ENCODE measurements at places on chromosomes 4 and X. TPM values are rescaled to one million over a fixed set of nuclear protein-coding genes. Genes with fewer than 3 reads are reported as not detected.
A peak's percentile ranks its signal among the peaks of the same experiment; 100 is the strongest.

Gene CLGN
- polyA plus RNA-seq = 28.2 TPM

Gene MAP3K15
- polyA plus RNA-seq = 0.21 TPM

Gene CSAG3
- polyA plus RNA-seq = not detected

DNA sequence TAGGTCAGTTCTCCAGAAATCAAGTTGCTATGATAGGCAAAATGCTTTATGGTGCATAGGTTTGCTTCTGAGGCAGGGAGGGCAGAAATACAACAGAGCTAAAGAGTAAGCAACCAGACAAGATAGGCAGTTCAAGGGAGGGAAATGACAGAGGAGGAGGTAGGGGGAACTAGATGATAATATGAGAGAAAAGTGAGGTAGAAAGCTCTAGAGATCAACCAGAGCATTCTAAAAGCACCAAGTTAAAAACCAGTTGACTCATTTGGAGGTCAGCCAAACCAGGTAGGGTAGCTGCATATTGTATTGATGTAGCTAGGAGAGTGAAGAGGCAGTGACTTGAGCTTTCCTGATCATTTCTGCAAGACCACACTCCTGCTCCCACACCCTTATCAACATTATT is 49.0 kb upstream of the SLC16A2 start:
- no peak for DNase-seq

DNA sequence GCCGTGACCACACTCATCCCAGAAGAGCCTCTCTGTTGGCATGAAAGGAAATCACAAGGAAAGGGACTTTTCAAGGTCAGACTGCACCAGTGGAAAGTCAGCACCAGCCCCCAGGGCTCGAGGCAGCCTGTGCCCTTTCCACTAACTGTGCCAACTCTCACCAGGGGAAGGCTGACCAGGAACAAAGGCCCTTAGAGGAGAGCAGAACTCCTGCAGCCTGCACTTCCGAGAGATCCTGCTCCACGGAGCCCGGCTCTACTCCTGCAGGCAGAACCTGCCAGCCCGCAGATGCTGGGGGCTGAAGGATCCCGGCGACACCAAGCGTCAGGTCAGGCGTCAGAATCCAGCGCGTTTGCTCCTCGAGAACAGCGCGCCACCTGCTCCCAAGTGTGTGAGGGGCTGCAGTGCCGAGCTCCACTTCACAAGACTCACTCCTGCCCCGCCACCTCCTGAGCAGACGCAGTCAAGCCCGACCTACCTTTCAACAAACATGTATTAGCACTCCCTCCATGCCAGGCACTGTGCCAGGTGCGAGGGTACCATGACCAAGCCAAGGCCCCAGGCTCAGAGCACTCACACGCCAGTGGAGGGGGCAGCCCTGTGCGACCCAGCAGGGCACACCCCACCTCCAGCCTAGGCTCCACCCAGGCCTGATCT is 13.6 kb upstream of the HELT start:
- DNase-seq = no peak

DNA sequence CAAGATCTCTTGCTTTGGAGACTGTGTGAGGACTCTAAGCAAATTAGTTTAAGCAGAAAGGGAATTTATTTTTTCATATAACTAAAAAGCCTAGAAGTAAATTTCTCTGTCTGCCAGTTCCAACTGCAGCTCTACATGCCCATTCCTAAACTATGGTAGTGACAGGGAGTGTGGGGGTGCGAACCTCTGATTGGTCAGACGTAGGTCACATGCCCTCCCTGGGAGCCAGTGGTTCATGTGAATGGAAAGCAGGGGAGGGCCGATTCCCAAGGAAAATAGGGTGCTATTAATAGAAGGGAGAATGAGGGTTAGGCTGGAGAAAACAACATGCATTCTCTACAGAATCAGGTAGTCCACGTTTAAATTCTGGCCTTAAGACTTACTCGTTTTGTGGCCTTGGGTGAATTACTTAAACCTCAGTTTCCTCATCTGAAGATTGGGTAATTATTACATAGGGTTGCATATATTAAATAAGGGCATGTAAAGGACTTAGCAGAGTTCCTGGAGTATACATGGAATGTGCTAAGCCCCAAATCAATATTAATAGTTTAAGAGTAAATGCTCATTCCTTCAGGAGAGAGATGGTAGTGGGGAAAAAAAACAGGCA is 7.2 kb downstream of the RAB33B start:
- DNase-seq = no peak

- DNase-seq = no peak
These were observed 768 bp downstream of the CLCN4 start for GRCh38 chrX:10157543-10157942.

DNA sequence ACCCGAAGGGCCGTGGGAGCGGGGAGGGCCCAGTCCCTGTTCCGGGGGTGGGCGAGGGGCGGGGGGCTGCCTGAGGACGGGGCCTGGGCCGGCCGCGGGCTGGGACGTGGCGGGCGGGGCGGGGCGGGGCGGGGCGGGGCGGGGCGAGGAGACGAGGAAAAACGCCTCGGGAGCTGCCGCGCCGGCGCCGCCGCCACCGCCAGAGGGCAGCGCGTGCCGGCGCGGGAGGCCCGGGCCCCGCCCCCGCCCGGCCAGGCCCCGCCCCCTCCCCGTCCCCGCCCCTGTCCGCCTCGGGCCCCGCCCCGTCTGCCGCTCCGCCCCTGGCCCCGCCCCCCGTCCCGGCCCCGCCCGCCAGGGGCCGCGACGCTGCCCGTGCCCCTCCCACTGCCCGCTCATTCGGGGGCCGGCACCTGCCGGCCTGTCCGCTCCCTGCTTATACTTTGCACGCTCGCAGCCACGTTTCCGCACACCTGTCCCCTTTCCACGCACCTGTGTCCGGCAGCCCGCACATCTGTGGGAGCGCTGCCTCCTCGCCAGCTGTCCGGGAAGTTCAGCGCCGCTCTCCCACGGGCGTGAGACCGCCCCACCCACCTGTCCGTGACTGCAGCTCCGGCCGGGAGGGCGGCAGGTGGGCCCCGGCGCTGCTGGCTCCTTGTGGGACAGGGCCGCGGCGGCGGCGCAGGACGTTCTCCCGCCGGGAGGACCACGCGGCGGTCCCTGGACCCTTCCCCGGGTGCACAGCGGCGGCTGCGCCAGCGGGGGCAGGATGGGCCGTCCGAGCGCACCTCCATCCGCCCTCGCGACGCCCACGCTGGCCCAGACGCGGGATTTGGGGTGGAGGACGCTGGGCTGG is 1.7 kb upstream of the FGFRL1 start:
- peak; percentile 93 for DNase-seq

DNA sequence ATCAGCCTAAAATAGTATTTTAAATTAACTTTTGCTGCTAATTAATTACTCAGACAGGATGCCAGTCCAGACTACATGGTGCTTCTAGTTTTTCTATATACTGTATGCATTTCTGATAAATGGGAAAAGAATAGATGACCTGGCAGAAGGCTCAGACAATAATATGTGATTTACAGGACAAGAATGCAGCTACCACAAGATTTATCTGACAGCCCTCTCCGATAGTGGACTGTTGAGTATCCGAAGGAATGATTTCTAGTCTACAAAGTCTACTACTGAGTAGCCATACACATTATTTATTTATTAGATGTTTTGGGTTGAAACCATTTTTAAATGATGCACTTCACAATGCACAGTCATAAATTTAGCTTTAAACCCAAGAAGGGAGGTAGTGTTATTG is 212.8 kb downstream of the MAB21L2 start:
- DNase-seq = no peak

DNA sequence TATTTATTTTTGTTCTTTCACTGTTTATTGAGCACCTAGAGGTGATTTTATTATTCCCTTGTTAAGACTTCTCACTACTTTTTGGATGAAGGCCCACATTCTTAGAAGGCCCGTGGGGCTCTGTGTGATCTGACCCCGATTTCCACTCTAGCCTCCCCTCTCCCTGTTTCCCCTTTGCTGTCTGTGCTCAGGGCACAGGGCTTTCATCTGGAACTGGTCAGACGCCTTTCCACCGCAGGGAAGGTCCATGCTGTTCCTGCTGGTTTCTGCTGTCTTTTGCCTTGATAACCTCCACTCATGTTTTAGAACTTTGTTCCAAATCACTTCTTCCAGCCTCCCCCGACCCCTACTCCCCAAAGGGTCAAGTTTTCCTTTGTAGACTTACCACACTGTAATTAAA is 31.3 kb upstream of the ANAPC4 start:
- no peak for DNase-seq

- no peak for DNase-seq
These were observed 43.7 kb upstream of the NPY2R start for GRCh38 chr4:155164718-155165117.

GRCh38 chrX:121298499-121298898 is 251.1 kb downstream of the GLUD2 start:
- DNase-seq = no peak

- DNase-seq = no peak
These were observed 88.6 kb downstream of the CHRNA9 start for GRCh38 chr4:40423735-40424134.

- DNase-seq = no peak
These were observed 2.7 kb downstream of the PDLIM5 start for GRCh38 chr4:94454405-94454804.

- no peak for DNase-seq
These were observed 28.3 kb downstream of the ARHGAP10 start for GRCh38 chr4:147760176-147760575.
